IMR-90 (cell line): ENCODE measurements at places on chromosomes 6 and 20.

- DNase-seq = peak; percentile 46
Measured at GRCh38 chr20:10671919-10672623, 1.7 kb downstream of the JAG1 start.

GRCh38 chr6:43204271-43205105 lies 22.5 kb downstream of the CUL9 start:
- no peak for DNase-seq

DNA sequence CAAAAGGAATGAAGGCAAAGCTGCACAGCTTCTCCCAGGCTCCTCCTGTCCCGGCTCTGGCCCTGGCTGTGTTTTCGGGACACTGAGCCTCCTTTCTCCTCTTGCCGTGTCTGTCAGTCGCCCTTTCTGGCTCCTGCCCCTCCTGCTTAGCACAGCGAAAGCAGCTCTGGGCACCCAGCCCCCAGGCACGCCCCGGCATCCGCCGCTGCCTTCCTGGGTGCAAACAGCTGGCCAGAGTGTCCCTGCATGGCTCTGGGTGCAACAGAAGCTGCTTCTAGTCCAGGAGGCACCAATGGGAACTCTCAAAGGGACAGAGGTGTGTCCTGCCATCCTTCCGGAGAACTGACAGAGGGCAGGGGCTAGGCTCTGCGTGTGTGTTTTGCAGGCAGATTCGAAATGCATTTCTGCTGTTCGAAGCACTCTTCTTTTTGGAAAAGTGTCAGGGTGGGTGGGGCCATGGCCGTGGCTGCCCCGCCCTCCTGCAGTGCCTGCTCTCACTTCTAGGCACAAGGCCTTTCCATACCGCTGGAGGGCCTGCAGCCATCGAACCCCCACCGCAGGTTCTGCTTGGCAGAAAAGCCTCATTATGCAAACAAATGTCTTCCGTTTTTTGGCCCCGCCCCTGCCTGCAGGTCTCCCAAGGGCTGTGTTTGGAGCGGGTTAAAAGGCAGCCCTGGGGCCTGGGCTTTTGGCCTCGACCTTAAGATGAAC lies 15.5 kb downstream of the COL9A3 start:
- DNase-seq = no peak

- no peak for DNase-seq
Measured at GRCh38 chr6:110495949-110496348, 19.5 kb upstream of the SLC22A16 start.

DNA sequence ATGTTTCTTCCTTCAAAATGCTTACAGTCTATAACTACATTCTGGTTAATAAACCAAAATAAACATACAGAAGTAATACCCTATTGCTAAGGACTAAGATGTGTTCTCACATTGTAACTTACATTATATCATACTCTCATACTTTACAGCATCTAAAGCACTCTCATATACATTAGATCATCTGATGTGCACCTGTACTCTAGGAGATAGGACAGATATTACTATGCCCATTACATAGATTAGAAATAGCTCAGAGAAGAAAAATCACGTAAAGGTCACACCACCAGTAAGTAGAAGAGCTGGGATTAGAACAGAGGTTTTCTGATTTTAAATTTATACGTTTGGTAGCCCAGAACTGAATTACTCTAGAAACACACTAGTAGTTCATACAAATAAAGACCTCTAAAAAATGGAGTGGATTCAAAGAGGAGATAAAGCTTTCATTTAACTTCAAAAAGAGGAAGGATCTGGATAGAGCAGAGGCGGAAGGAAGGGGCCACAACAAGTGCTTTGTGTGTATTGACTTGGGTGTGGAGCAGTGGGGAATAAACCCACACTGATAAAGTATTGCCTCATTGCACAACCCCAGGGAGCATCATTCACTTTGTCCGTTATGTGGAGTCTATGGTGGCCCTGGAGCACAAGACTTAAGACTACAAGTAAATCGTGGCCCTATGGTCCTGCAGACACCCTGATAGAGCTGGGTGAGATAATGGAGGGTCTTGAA lies 30.9 kb downstream of the SLC2A12 start:
- no peak for DNase-seq

DNA sequence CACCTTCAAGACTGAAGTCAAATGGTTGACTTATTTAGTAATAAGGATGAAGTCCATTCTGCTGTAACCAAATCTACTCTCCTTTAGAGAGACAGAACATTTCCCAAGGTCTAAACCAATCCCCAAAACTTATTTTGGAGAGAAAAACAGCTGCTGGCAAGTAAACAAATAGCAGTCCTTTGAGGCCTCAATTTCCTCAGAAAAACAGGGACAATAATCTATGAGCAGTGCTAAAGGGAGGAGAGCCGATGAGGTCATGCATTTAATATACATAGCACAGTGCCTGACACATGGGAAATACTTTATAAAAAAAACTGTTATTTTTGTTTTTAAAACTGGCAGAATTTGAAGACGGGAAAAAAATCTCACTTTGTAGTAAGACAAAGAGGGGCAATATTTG lies 526.0 kb downstream of the EPM2A start:
- no peak for DNase-seq

GRCh38 chr20:34110025-34110744 lies 1.9 kb downstream of the EIF2S2 start:
- no peak for DNase-seq

DNA sequence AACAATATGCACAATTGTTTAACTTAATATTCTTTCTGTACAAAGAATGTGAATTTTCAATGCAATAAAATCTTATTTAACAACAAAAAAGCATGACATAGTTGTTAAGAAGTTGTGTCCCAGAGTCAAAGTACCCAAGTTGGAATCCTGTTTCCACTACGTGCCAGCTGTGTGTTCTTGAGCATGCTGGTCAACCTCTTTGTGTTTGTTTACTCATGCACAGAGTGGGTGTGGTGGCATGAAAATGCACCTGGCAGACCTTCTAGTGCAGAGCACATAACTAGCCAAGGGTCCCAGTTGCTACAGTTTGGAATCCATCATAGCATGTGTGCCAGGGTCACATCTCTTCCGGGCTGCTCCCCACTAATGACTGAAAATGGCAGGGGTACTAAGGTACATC lies 24.7 kb upstream of the MOCS1 start:
- no peak for DNase-seq

GRCh38 chr6:101760843-101761621 lies 367.5 kb downstream of the GRIK2 start:
- DNase-seq = peak; percentile 79

DNA sequence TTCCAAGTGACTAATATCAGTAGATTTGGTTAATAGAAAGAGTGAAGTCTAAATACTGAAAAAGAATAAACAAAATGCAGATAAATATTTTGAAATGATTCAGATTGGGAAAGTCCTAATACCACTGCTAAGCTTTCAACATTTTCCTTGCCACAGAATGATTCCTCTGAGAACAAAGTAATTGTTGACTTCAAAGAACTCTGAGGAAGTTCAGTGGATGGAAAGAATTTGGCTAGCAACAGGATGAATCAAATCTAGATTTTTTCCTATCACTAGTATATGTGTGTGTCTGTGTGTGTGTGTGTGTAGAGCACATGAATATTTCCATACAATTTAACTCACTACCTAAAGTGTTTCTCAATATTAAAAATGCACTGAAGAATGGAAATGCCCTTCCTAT lies 107.9 kb upstream of the PREP start:
- peak; percentile 77 for DNase-seq

DNA sequence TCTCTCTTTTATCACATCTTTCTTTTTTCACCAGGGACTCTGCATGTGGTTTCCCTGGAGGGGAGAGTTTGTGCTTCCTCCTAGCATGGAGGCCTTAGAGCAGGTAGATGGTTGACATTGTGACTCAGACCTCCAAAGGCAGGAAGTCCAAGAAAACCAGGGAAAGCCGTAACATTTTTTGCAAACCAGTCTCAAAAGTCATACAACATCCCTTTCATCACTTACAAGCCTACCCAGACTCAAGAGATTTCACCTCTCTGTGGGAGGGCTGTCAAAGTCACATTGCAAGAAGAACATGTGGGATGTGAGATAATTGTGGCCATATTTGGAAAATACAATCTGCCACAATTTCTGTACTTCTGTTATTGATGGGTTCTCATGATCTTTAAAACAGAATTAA lies 46.2 kb downstream of the SNRNP48 start:
- no peak for DNase-seq
